Endothelial cell of umbilical vein (primary cell): ENCODE measurements at places on chromosomes 7 and 10. TPM values are rescaled to one million over a fixed set of nuclear protein-coding genes. Genes with fewer than 3 reads are reported as not detected.

The SLC18A3 gene
- total RNA-seq, result not detected in 2 replicates

The MBLAC1 gene
- 1.3 and 1.8 TPM in 2 replicates for total RNA-seq

The LAMB4 gene
- 0.20 and 0.72 TPM in 2 replicates for total RNA-seq

The LLCFC1 gene
- total RNA-seq, result not detected in 2 replicates

The MKRN1 gene
- 52.1 and 52.2 TPM in 2 replicates for total RNA-seq

The AVPI1 gene
- 2.4 and 3.0 TPM in 2 replicates for total RNA-seq

The CTAGE8 gene
- total RNA-seq, result 0.30 and 0.49 TPM in 2 replicates

The TAS2R3 gene
- total RNA-seq, result 1.3 and 2.0 TPM in 2 replicates

The TLX1 gene
- total RNA-seq, result not detected in 2 replicates

The GRM3 gene
- not detected in 2 replicates for total RNA-seq

The ZNF679 gene
- not detected in 2 replicates for total RNA-seq

The DRGX gene
- not detected in 2 replicates for total RNA-seq

The TRIM74 gene
- 0.58 TPM in 1 of 2 replicates, not detected in the other for total RNA-seq

The ELFN1 gene
- total RNA-seq, result 0.85 and 1.0 TPM in 2 replicates

The GBX1 gene
- total RNA-seq, result not detected in 2 replicates

The ANKRD22 gene
- total RNA-seq, result not detected in 2 replicates

The VAX1 gene
- total RNA-seq, result not detected in 2 replicates

The PTPRZ1 gene
- not detected in 2 replicates for total RNA-seq

The SGCE gene
- 53.3 and 57.7 TPM in 2 replicates for total RNA-seq

The TMEM229A gene
- not detected in 2 replicates for total RNA-seq

The RHOBTB1 gene
- total RNA-seq, result 31.0 and 31.3 TPM in 2 replicates

The FAM13C gene
- total RNA-seq, result 0.67 TPM in 1 of 2 replicates, not detected in the other

The DGKB gene
- total RNA-seq, result 0.44 TPM in 1 of 2 replicates, not detected in the other

The ELOVL3 gene
- total RNA-seq, result not detected in 2 replicates

The ACADSB gene
- 10.8 and 15.2 TPM in 2 replicates for total RNA-seq

The GIMAP8 gene
- total RNA-seq, result 67.5 and 71.8 TPM in 2 replicates

The RAB19 gene
- not detected in 2 replicates for total RNA-seq

The DNAJB6 gene
- 135 and 138 TPM in 2 replicates for total RNA-seq

The FAM25A gene
- total RNA-seq, result not detected in 2 replicates

The CWF19L1 gene
- 29.9 and 30.3 TPM in 2 replicates for total RNA-seq

The MYOZ1 gene
- total RNA-seq, result not detected in 2 replicates

The MYOF gene
- total RNA-seq, result 342 and 379 TPM in 2 replicates

The PAPSS2 gene
- total RNA-seq, result 82.6 and 93.2 TPM in 2 replicates

The GJD4 gene
- total RNA-seq, result not detected in 2 replicates

The LRRC17 gene
- total RNA-seq, result 22.7 and 31.9 TPM in 2 replicates

The TUBB8 gene
- not detected in 2 replicates for total RNA-seq

The ITGA8 gene
- total RNA-seq, result 0.12 and 0.40 TPM in 2 replicates

The MRLN gene
- total RNA-seq, result not detected in 2 replicates

The GRID2IP gene
- not detected in 2 replicates for total RNA-seq

The AKR1C4 gene
- total RNA-seq, result not detected in 2 replicates

The LIPF gene
- total RNA-seq, result not detected in 2 replicates

The STAG3 gene
- 0.55 and 1.4 TPM in 2 replicates for total RNA-seq

The OR2A12 gene
- total RNA-seq, result not detected in 2 replicates

The PNLIPRP2 gene
- not detected in 2 replicates for total RNA-seq

The MSMB gene
- total RNA-seq, result not detected in 2 replicates

The PKD2L1 gene
- not detected in 2 replicates for total RNA-seq

The CTAGE6 gene
- 0.40 TPM in 1 of 2 replicates, not detected in the other for total RNA-seq

The OLAH gene
- total RNA-seq, result 0.48 and 0.51 TPM in 2 replicates
